ENCODE measurements at places on chromosomes 5 and 9. TPM values are rescaled to one million over a fixed set of nuclear protein-coding genes. Genes with fewer than 3 reads are reported as not detected.

DNA sequence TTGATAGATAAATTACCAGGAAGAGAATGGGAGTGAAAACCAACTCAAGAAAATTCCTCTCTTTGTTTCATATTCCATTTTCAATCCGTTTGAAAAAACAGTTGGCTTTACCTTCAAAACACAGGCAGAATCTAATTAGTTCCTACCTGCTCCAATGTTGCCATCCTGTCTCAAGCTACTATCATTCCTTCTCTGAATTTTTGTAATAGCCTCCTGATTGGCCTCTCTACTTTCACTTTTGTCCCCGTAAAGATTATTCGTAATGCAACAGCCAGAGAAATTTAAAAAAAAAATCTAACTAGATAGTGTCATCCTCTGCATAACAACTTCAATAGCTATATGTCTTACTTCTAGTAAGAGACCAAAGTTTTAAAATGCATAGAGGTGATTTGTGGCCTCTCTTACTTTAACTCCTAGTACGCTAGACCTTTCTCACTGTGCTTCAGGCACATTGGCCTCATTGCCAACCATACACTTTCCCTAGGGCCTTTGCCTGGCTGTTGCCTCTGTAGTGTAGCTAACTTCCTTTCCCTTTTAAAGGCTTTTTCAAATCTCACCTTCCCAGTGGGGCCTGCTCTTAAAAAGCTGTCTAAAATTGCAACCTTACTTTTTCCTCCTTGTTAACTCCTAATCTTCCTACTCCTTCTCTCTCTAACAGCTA lies 311.3 kb upstream of the GRIN3A start:
- DNase-seq: no peak

DNA sequence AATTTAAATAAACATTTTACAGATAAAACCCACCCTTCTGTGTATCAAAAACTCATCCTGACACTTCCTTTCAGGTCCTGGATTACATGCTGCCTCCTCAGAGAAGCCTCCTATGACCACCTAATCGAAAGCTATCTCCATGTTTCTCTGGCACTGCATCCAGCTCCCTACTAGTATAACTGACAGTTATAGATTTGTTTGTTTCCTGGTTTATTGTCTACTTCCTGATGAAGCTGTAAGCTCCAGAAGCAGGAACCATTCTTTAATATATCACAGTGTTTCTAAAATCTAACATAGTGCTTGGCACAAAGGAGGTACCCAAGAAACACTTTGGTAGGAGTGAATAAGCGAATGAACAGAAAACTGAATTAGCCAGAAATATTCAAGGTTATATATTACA lies 270.4 kb downstream of the EFNA5 start:
- no peak for DNase-seq

- no peak for DNase-seq
These were observed 11.4 kb downstream of the GOLGA1 start for GRCh38 chr9:124929464-124929863.

- no peak for DNase-seq
These were observed 114.2 kb downstream of the SEMA5A start for GRCh38 chr5:9431496-9432258.

DNA sequence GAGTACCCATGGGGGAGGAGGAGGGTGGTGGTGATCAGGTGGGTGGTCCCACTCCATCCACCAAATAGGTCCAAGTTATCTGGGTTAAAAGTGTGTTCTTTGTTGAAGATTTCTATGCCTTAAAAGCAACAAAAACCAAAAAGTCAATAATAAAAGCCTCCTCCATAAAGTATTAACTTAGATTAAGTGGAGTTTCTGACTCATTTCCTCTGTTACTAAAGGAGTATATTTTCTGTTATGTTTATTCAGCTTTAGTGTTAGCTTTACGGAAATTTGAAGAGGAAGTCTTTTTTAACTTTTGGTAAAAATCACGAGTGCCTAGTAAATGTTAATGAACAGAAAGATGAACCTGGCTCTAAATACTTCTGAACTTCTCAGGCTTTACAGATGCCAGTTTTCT lies 17.8 kb downstream of the FBXO38 start:
- DNase-seq: no peak

GRCh38 chr9:16371306-16371705 lies 499.2 kb downstream of the BNC2 start:
- DNase-seq: no peak

GRCh38 chr9:34334337-34334824 lies 5.0 kb downstream of the NUDT2 start:
- no peak for DNase-seq

- DNase-seq: no peak
These were observed 29.4 kb downstream of the ANKRD34B start for GRCh38 chr5:80540691-80541090.

DNA sequence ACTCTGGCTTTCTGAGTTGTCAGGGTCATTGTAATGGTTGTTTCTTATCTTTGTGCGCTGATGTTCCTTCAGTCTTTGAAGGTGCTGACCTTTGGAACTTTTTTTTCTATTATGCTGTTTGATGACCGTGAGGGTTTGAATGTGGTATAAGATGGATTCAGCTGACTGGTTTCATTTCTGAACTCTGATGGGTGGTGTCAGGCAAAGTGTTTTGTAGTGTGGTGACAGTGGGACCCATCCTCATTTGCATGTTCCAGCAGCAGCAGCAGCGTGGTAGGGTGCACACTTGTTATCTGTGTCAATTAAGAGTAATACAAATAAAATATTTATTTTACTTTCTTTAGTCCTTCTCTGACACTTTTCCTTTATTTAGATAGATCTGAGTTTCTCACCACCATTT lies 227.7 kb upstream of the PRR16 start:
- DNase-seq: no peak

The OR1Q1 gene
- not detected for total RNA-seq

The DRD1 gene
- total RNA-seq: not detected

- no peak for DNase-seq
These were observed 958 bp downstream of the MYOZ3 start for GRCh38 chr5:150661821-150662596.

DNA sequence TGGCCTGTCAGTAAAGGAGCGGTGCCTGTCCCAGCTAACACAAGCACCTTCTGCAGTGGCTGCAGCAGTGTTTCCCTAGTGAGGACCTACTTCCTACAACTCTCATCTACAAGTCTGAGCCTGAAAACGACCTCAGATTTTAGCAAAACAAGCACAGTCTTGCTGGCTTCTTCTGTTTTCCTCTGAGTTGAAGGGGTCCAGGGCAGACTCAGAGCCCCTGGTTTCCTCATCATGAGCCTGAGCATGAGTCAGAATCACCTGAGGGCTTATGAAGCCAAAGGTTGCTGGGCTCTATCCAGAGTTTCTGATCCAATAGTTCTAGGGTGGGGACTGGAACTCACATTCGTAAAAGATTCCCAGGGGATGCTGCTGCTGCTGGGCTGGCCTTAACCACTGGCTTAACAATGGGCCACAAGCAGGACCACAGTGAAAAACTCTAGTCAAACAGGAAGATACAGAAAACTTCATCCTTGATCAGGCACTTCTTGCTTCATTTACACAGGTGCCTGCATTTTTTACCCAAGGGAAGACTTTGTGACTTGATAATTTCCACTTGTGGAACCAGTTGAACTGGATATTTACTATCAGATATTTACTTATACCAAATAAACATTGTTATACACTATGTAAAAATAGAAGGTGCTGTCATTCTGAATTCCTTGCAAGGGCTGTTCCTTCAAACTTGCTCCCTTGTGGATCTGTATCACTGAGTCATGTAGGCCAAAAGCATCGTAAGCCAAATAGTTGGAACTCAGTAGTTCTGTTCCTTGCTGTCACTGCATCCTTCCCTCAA lies 4.3 kb upstream of the ACER2 start:
- DNase-seq: no peak

- DNase-seq: no peak
These were observed 4.1 kb downstream of the ERCC6L2 start for GRCh38 chr9:95879591-95879990.

GRCh38 chr5:147167529-147167928 lies 67.3 kb upstream of the STK32A start:
- DNase-seq: no peak

DNA sequence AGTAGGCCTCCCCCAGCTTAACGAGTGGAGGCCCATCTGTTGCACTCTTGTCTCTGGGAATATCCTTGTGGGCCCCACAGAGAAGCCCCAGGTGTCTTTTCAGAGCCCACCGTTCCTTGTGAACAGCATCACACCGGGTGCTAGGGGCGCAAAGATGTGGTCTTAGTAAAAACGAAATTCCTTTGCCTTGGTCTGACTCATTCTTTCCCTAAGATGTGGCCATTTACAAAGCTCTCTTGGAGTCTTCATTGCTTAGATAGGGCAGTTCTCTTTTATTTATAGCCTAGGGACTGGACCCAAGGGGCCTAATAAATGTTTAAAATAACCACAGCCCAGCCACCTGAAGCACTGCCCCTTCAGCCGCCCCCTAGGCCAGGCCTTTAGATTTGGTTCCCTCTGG lies 52.8 kb upstream of the RPL26L1 start:
- no peak for DNase-seq

The SOHLH1 gene
- total RNA-seq: not detected

- DNase-seq: no peak
These were observed 263.2 kb downstream of the DMAC1 start for GRCh38 chr9:7536310-7536939.

DNA sequence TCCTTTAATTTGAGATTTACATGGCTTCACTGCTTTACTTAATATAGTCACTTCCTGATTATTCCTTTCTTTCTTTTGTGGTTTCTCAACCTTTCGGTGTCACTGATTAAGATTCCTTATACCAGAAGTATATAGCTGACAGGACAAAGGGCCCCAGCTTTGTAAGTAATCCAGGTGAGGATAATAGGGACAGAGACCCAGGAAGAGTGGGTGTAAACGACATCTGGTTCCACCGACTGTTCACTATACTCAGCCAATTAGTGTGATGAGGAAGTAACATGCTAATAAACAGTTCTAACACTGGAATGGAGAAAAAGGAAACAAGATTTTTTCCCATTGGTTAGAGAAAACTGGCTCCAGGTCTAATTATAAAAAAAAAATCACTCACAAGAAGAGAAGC lies 286.3 kb upstream of the EFNA5 start:
- no peak for DNase-seq
